ENCODE measurements at places on chromosomes 7 and 10. TPM values are rescaled to one million over a fixed set of nuclear protein-coding genes. Genes with fewer than 3 reads are reported as not detected.

GRCh38 chr10:113390896-113391295 lies 162.0 kb upstream of the HABP2 start:
- DNase-seq: no peak

The ASL gene
- 28.9 TPM for polyA plus RNA-seq

DNA sequence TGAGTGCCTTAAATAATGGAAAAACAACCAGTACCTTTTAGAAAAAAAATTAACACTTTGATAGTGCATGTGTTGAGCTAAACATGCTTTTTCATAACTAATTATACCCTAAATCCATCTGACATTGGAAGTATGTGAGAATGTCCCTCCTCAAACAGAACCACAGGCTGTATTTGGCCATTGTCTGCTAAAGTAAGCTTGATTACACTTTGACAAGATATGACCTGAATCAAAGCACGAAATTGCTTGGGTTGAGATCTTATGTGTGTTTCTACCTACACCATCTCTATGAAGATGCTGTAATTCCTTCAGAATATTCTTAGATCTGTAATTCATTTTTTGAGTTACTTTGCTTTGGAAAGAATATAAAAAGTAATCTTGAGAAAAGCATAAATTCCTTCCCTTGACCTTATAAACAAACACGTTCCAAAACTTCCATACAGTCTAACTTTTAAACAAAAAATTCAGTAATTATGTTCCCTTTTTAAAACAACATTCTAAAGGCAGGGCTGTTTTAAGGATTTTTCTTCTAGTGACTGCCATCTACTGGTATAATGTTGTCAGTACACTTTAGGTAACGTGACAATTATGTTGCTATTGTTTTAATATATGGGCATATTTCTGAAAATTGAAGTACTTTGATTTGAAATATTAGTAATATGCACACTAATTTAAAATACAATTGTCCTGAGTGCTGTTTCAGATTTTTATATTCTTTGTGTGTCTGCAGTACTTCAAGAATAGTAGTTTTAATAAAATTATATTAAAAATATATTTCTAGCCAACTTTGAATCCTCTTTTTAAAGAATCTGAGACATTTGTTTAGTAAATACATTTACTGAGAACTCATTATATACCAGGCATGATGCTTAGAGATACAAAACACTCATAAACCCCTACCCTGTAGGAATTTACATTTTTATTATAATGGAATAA lies 20.9 kb downstream of the CD36 start:
- no peak for DNase-seq

- no peak for DNase-seq
These were observed 77.6 kb upstream of the LRRC4 start for GRCh38 chr7:128108641-128109423.

DNA sequence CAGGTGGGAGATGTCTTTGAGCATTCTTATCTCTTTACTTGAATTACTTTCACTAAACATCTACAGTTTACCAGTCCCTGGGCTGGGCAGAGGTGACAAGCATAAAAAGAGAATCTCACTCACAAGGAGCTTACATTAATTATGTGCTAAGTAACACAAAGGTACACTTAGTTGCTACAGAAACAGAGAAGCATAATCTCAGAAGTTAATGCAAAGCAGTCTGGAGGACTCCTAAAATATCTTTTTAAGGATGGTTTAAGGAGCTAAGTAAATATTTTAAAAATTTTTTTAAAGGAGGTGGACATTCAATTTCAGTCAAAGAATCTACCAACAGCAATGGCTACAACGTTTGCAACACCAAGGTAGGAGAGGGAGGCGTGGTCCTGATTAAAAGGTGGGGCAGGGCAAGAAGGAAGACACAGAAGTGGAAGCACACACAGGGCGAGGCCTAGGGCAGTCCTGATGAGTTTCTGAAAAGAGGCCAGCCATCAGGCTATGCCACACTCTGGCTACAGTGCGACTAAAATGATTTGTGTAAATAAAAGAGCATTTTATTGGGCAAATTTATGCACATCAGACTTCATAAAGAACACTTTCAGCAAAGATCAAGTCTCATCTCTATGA lies 5.3 kb downstream of the LARP4B start:
- no peak for DNase-seq

DNA sequence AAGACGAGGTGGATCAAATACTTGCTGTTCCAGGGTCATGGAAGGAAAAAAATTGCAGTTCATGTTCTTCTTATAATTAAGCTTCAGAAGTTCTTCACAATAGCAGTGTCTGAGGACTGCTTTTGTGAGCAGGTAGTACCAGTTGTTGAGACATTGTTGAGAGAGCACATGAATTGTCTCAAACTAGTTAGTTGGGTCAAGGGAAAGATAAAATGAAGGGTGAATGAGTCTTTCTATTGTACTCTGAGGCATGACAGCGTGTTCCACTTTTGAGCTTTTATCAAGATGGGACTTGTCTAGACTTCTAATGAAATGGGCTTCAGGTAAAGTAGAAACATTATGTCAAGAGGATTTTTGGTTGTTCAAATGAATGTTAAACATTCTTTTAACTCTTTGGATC lies 26.0 kb downstream of the KAT6B start:
- DNase-seq: no peak

The NPY4R2 gene
- not detected for polyA plus RNA-seq
